Fibroblast of upper back skin (primary cell): ENCODE measurements at places on chromosomes 5 and 9.
A peak's percentile ranks its signal among the peaks of the same experiment; 100 is the strongest.

DNA sequence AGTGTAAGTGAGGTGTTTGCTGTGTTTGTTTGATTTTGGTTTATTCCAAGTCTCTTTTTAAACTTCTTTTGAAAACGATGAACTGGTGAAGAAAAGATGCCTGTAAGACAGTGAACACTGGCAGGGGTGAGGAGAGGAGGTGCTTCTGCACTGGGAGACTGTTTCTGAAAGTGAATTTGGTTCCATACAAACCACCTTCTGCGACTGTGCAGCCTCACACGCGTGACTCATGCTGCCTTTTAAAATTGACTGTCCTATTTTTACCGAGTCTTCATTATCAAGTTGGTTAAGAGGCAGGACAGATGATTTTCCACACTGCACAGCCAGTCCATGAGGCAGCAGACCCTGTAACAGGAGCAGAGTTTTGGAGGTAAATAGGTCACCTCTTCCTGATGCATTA lies 340.6 kb downstream of the MTRR start:
- no peak for DNase-seq

GRCh38 chr5:1144089-1144488 lies 32.2 kb upstream of the SLC12A7 start:
- no peak for DNase-seq

DNA sequence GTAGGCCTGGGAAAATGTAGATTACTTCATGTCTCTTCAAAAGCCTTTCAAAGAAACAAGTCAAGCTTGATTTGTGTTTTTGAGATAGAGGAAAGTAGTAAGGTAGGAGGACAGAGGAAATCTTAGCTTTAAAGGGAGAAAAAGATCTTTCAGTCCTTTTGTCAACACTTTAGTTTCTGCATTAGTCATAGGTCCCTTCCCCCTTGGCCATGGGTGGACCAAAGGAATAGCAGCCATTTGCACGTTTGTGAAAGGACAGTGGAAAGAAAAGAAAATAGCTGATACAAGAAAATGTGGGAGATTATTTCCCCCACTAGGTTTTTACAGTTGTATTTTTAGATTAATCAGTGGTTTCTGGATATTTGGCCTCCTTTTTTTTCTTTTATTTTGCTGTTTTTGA lies 121.9 kb upstream of the GRHPR start:
- DNase-seq = peak; percentile 38

DNA sequence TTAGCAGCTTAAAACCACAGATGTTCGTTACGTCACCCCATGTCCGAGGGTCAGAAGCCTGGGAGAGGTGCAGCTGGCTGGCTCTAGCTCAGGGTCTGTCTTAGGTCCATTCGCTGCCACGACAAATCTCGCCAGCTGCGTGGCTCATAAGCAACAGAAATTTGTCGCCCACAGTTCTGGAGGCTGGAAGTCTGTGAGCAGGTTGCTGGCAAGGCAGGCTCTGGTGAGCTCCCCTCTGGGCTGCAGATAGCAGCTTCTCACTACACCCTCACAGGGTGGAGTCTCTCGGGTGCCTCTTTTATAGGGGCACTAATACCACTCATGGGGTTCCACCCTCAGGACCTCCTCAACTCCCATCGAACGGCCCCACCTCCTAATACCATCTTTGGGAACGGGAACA lies 40.1 kb upstream of the FCN2 start:
- no peak for DNase-seq

- DNase-seq = peak; percentile 27
These were observed 317.1 kb upstream of the CLINT1 start for GRCh38 chr5:158175934-158176481.

- DNase-seq = no peak
These were observed 32.7 kb upstream of the GABRP start for GRCh38 chr5:170750791-170751190.

DNA sequence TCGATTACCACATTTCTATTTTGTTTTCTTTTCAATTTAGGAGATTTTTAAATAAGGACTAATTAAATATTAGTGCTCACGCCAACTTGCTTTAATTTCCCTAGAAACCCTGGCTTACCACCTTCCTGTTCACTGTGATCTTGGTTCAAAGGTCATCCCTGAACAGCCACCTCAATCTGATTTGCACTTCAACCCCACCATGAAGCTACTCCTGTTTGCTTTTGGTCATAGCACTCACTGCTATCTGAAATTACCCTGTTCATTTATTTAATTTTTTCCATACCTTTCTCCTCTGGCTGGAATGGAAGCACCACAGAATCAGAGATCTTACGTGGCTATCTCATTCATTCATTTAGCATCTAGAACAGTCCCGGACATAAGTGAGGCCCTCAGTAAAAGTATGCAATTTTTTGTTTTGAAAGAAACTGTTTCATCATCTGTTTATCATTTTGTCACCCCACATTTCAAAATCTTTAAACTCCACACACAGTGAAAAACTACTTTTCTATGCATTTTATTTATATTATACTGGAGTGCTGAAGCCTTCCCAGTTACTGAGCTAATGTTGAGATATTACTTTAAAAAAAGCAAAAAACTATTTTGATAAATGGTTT lies 17.2 kb upstream of the ADAMTSL1 start:
- no peak for DNase-seq

DNA sequence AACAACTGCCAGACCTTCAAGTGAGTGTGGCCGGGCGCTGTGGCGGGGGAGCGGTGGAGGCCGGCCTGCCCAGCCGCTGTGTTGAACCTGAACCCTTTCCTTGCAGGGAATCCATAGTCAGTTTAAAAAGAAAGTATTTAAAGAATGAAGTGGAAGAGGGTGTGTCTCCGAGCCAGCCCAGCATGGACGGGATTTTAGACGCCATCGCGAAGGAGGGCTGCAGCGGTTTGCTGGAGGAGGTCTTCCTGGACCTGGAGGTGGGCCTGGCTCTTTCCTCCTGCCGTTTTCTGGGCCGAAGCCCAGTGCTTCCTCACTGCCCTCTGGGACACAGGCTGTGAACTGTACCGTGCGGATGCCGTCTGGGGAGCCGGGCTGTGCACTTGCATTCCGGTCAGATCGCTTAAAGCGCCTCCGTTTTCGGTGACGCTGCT lies 19.1 kb downstream of the EXOC3 start:
- no peak for DNase-seq

- DNase-seq = no peak
These were observed 3.0 kb downstream of the RAI14 start for GRCh38 chr5:34659168-34659567.

DNA sequence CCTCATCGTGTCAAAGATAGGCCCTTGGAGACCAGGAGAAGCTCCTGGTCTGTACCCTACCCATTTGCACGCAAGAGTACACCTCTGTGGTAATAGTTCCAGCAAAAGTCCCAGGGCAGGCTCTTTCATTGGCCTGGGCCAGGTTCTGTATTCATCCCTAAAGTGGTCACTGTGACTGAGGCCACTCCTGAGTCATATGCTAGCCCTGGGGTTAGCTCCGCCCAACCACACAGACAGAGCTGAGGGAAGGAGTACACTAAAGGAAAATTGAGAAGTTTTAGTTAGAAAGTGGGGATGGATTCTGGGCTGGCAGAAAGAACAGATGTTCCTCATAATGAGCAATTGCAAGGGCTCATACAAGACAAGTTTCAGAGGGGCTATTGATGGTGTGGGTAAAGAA lies 206.7 kb downstream of the ARHGAP26 start:
- no peak for DNase-seq

GRCh38 chr5:123455640-123456039 lies 32.4 kb upstream of the CEP120 start:
- DNase-seq = no peak

DNA sequence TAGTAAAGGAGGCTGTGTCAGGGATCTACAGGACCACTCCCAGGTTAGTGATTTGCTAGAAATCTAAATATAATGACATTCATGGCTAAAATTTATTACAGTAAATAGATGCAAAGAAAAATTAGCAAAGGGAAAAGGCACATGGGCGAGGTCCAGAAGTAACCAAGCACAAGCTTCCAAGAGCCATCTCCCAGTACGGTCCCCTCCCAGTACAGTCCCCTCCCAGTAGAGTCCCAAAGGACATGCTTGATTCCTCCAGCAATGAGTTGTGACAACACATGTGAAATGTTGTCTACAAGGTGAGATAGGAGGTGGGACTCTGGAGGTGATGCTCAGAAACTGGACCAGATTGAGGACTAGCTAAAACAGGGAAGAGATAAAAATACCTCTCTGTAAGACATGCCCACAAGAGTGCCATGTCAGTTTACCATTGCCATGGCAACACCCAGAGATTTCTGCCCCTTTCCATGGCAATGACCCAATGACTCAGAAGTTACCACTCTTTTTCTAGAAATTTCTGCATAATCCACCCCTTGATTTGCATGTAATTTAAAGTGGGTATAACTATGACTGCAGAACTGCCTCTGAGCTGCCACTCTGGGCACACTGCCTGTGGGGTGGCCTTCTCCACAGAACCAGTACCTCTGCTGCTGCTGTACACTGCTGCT lies 27.9 kb upstream of the CEMIP2 start:
- DNase-seq = no peak

GRCh38 chr5:119072496-119072895 lies 1.6 kb downstream of the DMXL1 start:
- no peak for DNase-seq

GRCh38 chr9:33287087-33287490 lies 3.2 kb upstream of the NFX1 start:
- DNase-seq = peak; percentile 71

GRCh38 chr5:763397-763796 lies 21.1 kb downstream of the ZDHHC11B start:
- no peak for DNase-seq
